ENCODE measurements at places on chromosomes 3 and 15. TPM values are rescaled to one million over a fixed set of nuclear protein-coding genes. Genes with fewer than 3 reads are reported as not detected.
A peak's percentile ranks its signal among the peaks of the same experiment; 100 is the strongest.

- H3K36me3 ChIP-seq, result no peaks in the 10 kb centered on the region
- no peaks in the 10 kb centered on the region for H3K27me3 ChIP-seq
- no peak for ATAC-seq
- H3K4me3 ChIP-seq, result no peak overlapping the region
- H3K4me1 ChIP-seq, result no peaks in the 10 kb centered on the region
- H3K27ac ChIP-seq, result no peak overlapping the region
Measured at GRCh38 chr3:77372634-77373346, 332.9 kb downstream of the ROBO2 start.

DNA sequence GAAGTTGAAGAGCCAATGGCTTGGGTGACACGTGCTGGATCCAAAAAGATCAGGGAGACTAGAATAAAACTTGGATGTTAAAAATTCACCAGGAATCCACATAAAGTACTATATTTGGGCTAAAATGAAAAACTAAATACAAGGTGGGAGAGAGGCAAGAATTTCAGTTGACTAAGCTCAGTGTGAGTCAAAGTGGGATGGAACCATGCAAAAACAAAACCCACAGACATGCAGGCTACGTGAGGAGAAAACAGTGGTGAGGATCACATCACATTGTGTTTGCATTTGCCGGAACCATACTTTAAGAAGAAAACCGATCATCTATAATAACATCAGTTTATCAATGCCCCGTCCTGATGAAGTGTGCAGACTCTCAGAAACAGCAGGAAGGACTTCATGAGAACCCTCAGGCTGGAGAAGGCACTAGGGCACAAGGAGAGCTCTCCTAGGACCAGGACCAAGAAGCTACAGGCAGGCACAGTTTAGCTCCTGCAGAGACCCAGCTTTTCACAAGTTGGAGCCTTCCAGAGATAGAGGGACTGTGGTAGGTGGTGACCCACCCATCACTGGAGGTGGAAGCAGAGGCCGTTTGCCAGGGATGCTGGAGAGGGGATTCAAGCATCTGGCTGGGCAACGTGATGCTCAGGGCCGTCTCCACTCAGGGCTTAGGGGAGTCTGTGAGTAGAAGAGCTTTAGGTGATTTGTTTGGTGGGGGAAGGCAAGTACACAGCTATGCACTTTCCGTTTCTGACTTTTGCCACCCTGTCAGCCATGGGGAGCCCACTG is 29.0 kb upstream of the NR2E3 start:
- H3K27ac ChIP-seq, result no peak overlapping the region
- peaks cover 6% of the 10 kb centered on the region for H3K27me3 ChIP-seq
- H3K4me1 ChIP-seq, result no peaks in the 10 kb centered on the region
- H3K4me3 ChIP-seq, result no peak overlapping the region
- H3K36me3 ChIP-seq, result peaks cover 5% of the 10 kb centered on the region

DNA sequence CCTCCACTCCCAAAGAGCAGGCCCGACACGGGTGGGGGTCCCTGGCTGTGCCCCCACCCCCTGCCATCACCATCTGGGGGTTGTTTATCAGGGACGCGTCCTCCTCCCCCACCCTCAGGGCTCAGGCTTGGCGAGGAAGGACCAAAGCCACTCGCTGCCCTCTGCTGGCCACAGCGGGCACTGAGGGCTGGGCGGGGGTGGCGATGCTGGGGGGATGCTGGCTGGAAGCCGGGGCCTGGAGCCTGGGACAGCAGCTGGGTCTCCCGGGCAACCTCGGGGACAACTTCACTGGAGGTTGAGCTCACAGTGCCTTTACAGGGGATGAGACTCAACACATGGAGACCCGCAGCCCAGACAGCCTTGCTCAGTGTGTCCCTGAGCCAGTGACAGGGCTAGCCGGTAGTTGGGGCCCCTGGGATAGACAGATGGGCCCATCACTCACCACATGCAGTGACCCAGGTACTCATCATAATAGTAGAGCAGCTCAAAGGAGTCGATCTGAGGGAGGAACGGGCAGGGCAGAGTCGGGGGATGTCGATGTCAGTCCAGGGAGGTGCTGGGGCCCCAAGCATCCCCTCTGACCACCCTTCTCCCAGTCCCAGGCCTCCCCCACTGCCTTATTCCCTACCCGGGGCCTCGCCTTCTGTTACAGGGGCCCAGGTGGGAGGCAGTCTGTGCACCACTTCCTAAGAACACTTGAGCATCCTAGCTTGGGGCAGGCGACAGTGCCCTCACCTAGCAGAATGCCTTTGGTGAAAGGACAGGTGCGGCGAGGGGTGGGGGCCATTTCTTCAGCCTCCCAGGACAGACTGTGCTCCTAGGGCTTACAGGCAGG is 5.9 kb upstream of the CALML4 start:
- H3K36me3 ChIP-seq, result peaks cover 16% of the 10 kb centered on the region
- no peaks in the 10 kb centered on the region for H3K27me3 ChIP-seq
- peak overlapping the region; percentile 57 for H3K27ac ChIP-seq
- peaks cover 8% of the 10 kb centered on the region for H3K4me1 ChIP-seq
- peak; percentile 74 for ATAC-seq

IFT80 gene
- 14.9 TPM for total RNA-seq

All from gastroesophageal sphincter (tissue), 4 donors.